ENCODE measurements at places on chromosomes 5 and 9.

DNA sequence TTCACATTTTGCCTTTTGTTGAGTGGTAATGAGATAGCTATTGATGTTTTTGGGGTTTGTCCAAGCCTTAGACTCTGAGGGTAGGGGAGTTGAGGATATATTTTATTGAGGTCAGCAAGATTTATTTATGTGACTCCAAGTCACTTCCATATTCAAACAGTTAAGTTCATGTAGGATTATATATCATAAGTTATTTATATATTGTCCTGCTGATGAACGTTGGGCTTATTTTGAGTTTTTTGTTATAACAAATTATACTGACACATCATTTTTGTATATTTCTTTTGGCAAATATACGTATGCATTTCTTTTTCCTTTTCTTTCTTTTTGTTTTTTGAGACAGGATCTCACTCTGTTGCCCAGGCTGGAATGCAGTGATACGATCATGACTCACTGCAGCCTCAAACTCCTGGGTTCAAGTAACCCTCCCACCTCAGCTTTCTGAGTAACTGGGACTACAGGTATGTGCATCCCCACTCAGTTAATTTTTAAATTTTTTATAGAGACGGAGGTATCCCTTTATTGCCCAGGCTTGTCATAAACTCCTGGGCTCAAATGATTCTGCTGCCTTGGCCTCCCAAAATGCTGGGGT lies 23.5 kb upstream of the IL12B start:
- DNase-seq: no peak

GRCh38 chr5:4941957-4942830 lies 197.9 kb upstream of the ADAMTS16 start:
- DNase-seq: no peak

DNA sequence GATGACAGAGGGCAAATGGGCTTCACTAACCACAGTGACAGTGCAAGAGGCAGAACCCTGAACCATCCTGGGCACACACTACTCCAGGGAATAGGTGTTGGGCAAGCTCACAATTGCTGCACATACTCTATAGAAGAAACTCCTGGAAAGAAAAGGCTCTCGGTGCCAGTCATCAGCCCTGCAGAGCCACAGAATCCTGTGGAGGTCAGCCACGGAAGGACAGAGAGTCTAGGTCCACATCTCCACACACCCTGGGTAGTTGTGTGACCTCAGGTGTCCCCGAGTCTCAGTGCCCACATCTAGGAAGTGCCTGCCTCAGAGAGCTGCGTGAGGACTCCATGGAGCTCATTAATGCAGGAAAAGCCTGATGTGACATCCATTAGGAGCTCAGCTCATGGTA lies 16.0 kb upstream of the ANGPTL2 start:
- DNase-seq: no peak

- peak; percentile 39 for DNase-seq
These were observed 9.9 kb downstream of the PTCH1 start for GRCh38 chr9:95506678-95507463.

GRCh38 chr5:57505272-57506200 lies 22.9 kb upstream of the ACTBL2 start:
- DNase-seq: no peak

- no peak for DNase-seq
These were observed 111.2 kb downstream of the UNC13B start for GRCh38 chr9:35272989-35273388.

- DNase-seq: no peak
These were observed 27.8 kb upstream of the SH3GL2 start for GRCh38 chr9:17551023-17551422.

- DNase-seq: no peak
These were observed 387.1 kb downstream of the PDE4D start for GRCh38 chr5:59506285-59506877.

GRCh38 chr5:81639556-81639955 lies 111.3 kb downstream of the SSBP2 start:
- no peak for DNase-seq

DNA sequence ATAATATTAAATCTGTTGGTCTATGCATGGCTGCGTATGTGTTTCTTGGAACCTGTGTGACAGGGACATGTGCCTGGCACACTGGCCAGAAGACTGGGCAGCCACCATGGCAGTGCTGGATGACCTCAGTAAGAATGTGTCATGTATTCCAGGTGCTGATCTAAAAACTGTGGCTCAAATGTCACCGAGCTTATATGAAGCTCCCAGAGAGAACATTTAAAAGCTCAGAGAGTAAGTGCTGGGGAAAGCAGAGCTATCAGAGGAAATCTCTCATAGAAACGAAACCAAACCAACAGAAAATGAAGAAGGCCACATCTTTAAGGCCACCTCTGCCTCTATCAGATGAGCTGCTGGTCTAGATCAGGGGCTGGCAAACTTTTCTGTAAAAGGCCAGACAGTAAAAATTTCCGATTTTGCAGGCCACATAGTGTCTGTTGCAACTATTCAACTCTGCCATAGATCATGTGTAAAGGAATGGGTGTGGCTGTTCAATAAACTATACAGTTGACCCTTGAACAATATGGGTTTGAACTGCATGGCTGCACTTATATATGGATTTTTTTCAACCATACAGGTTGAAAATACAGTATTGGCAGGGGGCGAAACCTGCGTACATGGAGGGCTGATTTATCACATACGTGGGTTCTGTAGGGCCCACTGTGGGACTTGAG lies 31.8 kb downstream of the TSTD2 start:
- DNase-seq: no peak

- DNase-seq: no peak
These were observed 66.1 kb upstream of the RASGRF2 start for GRCh38 chr5:80894083-80894482.

GRCh38 chr5:63573380-63573779 lies 388.9 kb downstream of the HTR1A start:
- DNase-seq: no peak

DNA sequence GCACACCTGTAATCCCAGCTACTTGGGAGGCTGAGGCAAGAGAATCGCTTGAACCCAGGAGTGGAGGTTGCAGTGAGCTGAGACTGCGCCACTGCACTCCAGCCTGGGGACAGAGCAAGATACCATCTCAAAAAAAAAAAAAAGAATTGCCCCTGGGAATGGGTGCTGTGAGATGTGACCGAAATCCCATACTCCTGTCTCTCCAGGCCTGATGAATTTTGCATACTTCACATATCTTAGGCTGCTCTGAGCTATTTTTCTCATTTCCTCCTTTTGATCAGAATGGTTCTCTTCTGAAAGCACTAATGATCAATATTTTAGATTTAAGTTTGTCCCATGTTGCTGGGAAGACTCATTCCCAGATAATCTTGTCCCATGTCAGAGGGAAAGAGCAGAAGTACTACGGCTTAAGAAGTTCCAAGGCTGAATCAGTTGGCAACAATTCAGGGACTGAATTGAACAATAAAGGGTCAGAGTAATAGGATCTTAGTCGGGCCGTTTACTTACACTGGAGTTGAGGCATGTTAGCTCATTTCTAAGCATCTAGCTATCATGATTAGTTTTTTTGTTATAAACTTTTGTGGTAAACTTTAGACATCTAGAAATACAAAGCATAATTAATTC lies 44.2 kb upstream of the TENT2 start:
- DNase-seq: no peak

DNA sequence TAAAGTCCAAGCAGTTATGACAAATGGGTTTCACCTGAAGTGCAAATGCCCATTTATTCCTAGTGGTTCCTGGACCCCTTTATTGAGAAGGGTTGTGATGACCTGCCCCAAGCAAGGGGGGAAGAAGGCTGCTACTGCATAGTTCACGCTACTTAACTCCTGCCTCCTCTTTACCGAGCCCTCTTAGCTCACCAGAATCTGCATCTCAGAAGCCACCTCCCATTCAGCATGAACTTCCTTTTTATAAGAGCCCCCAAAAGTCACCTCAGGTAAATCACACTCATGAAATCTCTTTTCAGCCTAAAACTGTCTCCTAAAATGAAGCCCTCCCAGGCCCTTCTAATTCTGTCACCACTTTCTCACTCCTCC lies 26.6 kb upstream of the C9orf72 start:
- DNase-seq: no peak

- peak; percentile 15 for DNase-seq
These were observed 28.7 kb downstream of the DMRT3 start for GRCh38 chr9:1005043-1005667.

DNA sequence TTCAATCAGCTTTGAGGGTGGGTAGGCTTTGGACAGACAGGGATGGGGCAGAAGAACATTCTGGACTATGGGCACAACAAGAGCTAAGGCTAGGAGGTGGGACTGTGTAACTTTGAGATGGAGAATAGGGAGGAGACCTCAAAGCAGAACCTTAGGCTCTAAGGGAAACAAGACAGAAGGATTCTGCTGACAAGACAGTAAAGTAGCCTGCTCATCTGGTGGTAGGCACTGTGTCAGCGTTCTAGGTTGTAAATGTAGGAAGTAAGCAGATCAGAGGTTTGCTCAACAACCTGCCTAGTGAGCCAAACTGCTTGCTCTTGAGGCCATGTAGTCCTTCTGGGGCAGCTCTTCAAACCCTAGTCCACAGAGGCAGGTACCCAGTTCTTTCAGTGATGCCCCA lies 15.0 kb upstream of the IL12B start:
- no peak for DNase-seq

GRCh38 chr9:99851500-99851822 lies 29.8 kb downstream of the NR4A3 start:
- peak; percentile 72 for DNase-seq

- no peak for DNase-seq
These were observed 18.8 kb upstream of the CORO2A start for GRCh38 chr9:98211260-98211659.

DNA sequence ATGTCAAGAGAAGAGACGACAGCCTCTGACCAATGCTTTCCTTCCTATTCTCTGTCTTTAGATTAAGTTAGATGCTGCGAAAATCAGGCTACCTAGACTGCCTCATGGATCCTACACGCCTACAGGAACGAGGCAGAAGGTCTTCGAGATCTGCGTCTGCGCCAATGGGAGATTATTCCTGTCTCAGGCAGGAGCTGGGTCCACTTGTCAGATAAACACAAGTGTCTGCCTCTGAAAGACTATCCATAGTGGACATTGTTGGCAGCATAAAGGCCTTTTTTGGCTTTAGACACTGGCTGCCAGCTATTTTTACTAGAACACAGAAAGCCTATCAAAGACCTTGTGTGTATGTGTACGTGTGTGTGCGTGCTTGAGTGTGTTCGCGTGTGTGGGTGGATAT lies 90.9 kb upstream of the PPP1R2B start:
- DNase-seq: no peak

GRCh38 chr5:74261866-74262265 lies 378.7 kb downstream of the ENC1 start:
- no peak for DNase-seq

Measured in CD4-positive, alpha-beta T cell treated with Interleukin-10 for 1 hour (primary cell).